ENCODE measurements at places on chromosomes 1 and 21.
A peak's percentile ranks its signal among the peaks of the same experiment; 100 is the strongest.

- DNase-seq, result no peak
These were observed 88.9 kb downstream of the PGBD5 start for GRCh38 chr1:230337266-230337665.

- no peak for DNase-seq
These were observed 29.7 kb upstream of the RPL11 start for GRCh38 chr1:23661887-23662286.

GRCh38 chr21:44892536-44893277 is 19.2 kb upstream of the PTTG1IP start:
- DNase-seq, result peak; percentile 73

DNA sequence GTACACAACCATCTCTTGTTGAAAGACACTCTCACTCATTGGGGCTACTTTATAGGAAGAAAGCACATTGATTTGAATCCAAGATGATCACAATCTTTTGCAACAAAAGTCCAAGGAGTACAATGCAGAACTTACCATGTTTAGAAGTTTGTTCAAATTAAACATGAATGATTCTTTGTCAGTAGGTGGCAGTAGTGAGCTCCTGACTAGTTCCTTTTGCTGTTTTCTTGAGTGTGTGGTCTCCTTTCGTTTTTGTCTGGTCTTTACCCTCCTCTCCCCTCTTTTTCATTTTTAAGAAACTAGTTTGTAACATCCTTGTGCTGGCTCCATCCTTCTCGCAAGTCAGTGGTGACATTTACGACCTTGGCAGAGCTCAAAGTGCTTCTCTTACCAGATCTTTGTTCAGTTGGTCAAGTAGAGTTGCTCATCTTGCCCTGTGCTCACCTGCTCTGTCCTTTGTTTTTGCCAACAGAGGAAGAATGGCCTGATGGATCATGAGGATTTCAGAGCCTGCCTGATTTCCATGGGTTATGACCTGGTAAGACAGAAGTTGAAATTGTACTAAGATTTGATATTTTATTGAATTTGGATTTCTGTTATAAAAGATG is 35.7 kb upstream of the MTR start:
- DNase-seq, result no peak

GRCh38 chr21:27244776-27245175 is 277.9 kb upstream of the ADAMTS5 start:
- no peak for DNase-seq

DNA sequence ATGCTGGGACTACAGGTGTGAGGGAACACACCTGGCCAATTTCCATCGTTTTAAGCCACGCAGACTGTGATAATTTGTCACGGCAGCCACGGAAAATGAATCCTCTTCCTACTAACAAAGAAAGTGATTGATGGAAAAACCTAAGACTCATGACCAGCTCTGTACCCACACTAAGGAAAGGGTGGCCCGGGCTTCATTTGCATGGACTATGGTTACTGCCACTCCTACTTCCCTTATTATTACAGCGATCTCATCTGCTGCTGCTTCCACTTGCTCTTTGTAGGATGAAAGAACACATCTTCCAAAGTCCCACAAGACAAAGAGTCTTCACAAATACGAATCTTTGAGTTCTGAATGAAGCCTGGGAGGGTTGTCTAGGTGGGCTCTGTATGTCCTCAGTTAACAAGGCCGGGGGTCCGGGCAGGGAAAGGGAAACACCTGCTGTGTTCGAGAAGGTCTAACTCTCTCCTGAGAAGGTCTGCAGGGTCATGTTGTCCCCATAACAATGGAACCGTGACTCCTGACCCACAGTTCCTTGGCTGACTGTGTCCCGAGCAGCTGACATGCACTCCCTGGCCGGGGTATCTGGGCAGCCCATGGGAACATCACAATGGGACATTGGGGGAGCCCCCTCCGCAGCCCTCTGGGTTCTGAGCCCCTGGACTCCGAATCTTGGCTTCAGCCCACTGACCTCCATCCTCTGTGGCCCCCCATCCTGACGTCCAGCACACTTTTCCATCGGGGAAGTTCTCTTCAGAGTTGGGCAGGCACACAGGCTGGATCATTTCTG is 13.3 kb upstream of the TFF1 start:
- no peak for DNase-seq

GRCh38 chr1:157162345-157162744 is 24.1 kb upstream of the ETV3 start:
- DNase-seq, result no peak

- DNase-seq, result no peak
These were observed 4.0 kb upstream of the PEX10 start for GRCh38 chr1:2416403-2416802.

DNA sequence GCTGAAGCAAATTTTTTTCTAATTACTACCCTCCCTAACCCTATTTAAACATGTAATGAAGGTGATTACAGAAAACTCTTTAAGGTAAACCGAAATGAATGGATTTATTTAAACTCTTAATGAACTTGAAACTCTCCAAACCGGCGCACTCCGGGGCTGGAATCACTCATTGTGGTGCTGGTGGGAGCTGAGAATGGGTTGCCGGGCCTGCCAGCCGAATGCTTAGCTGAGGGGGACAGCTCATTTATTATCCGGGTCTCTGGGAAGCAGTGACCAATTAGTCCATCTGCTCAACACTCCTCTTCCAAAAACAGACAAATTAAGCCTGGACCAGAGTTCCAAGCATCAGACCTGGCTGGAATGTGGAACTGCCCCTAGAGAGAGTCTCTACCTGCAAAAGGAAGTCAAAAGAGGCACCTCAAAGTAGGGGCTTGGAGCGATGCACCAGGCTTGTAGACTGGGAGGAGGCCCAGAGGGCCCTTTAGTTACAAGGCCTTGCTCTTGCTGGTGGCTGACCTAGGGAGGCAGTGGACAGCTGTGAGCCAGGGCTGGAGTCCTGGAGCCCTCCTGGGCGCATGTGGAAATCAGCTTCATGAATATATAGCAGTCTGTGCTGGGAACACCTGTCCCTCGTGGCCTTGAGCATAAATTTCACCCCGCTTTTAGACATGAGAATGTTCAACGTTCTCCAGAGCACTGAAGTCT is 320.7 kb downstream of the AJAP1 start:
- DNase-seq, result no peak
